ENCODE measurements at places on chromosomes 3 and 15.

DNA sequence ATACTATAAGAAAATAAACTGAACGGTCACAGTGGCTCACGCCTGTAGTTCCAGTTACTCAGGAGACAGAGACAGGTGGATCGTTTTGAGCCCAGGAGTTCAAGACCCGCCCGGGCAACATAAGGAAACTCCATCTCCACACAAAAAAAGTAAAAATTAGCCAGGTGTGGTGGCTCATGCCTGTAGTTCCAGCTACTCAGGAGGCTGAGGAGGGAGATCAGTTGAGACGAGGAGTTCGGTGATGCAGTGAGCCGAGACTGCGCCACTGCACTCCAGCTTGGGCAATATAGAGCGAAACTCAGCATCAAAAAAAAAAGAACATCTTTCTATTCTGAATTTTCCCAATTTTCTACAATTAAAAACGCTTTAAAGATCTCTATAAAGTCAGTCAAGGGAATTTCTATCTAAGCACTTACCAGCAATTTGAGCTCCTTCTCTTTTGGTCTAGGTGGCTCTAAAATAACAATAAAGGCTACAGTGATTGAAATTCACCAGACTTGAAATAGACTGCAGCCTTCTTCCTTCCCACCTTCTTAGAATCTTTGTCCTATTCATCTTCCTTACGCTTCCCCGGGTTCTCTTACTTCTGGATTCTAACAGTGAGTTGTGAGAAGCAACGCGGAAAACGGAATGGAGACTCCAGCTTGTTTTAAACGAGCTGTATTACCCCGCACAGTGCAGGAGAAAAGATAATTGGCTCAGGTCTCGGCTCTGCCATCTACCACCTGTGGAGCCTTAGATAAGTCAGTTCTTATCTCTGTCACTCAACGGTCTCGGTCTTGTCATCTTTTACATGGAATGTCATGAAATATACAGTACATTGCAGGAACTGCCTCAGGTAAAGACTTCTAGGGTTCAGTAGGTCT is 812 bp upstream of the SEC62 start:
- DNase-seq, result no peak

- DNase-seq, result no peak
These were observed 58.0 kb upstream of the HERC1 start for GRCh38 chr15:63891768-63892133.

DNA sequence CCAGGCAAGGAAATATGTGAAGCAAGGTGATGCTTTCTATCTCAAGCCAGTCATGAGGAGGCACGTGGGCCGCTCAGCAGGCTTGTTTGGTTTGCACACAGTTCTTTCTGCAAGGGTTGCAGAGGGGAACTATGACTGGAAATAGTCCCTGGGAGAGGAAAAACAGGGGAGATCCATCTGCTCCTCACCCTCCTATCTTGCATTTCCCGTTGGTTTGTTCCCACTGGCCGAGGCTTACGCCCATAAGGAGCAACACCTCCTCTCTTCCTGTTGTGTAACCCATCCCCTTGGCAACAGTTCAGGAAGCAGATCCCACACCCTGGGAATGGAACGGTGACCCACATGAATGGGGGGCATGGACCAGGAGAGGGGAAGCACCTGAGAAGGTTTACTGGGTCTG is 72.1 kb upstream of the MAGI1 start:
- DNase-seq, result no peak

DNA sequence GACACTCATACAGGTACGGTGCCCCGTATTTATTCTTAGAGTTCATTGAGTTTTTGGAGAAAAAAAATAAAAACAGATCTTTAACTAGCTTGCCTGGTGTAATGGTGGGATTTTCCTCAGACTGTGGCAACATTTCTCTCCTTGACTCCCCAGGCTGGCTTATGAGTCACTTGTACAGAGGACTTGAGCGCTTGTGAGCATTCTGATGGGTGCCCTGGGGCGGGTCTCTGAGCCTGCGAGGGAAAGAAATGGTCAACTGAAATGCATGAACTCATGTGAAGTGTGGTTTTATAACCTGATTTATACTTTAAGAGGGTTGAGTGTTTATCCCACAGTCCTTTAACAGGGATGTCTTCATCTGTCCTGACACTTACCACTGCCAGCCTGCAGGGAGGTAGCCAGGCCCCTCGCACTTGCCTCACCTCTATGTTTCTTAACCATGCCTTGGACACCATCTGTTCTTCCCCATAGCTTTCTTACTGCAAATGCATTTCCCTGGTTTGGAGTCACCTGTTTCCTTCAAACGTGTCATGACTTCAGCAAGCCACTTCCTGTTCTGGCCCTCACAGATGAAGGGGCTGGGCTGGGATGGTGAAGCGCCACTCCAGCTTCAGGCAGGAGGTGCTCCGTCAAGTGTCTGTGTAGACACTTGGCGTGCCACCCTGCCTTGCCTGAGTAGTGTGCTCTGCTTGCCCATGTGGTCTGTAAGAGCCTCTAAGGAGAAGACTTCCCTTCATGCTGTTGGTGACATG is 118.7 kb downstream of the PDE8A start:
- DNase-seq, result no peak

- no peak for DNase-seq
These were observed 157.7 kb downstream of the NECTIN3 start for GRCh38 chr3:111229301-111229700.

DNA sequence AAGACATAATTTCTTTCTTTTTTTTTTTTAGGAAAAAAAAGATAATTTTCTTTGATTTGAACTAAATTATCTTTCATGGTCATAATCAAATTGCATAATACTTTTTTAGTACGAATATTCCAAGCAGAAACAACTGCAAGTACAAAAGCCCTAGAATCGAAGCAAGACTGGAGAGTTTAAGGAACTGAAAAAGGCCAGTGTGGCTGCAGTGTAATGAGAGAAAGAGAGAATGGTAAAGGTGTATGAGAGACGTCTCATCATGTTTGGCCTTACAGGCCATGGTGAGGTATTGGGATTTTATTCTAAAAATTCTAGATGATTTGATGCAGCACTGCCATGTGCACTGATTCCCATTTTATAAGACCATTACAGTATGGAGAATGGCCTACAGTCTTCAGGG is 180.9 kb downstream of the SUCNR1 start:
- no peak for DNase-seq

Data from fibroblast of skin of left quadriceps (primary cell).